AG04450 (cell line): ENCODE measurements at places on chromosomes 4 and X.
A peak's percentile ranks its signal among the peaks of the same experiment; 100 is the strongest.

DNA sequence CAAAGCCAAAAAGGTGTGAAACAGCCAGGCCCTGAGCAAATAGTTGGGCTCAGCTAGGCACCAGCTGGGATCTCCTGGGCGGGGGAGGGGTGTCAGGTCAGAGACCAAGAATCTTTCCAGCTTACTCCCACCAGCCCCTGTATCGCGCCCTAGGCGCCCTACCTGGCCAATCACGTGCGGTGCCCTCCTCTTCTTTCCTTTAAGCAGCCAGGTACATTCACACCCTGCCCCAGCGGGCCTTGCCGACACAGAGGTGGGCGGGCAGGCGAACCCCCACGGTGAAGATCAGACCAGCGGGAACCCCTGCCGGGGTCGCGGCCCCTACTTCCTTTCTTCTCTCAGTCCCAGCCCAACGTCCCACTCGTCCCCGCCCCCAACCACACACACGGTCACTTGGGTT lies 9.1 kb downstream of the ARHGAP36 start:
- DNase-seq, result no peak

DNA sequence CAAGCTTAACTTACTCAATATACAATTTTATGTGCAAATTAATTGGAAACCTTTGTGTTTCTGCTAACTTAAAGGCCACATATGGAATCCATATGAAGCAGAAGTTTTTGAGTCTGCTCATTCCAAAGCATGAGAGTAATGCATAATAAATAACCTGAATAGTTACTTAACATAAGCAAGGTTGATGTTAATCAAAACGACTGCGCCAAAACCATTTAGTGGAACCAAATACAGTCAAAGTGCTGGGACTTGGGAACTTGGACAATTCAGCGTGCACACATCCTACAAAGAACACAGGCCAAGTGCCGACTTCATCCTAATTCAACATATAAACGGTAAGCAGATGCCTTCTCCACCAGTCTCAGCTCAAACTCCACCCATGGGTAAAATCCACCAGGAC lies 17.0 kb downstream of the TSPAN5 start:
- DNase-seq, result no peak

DNA sequence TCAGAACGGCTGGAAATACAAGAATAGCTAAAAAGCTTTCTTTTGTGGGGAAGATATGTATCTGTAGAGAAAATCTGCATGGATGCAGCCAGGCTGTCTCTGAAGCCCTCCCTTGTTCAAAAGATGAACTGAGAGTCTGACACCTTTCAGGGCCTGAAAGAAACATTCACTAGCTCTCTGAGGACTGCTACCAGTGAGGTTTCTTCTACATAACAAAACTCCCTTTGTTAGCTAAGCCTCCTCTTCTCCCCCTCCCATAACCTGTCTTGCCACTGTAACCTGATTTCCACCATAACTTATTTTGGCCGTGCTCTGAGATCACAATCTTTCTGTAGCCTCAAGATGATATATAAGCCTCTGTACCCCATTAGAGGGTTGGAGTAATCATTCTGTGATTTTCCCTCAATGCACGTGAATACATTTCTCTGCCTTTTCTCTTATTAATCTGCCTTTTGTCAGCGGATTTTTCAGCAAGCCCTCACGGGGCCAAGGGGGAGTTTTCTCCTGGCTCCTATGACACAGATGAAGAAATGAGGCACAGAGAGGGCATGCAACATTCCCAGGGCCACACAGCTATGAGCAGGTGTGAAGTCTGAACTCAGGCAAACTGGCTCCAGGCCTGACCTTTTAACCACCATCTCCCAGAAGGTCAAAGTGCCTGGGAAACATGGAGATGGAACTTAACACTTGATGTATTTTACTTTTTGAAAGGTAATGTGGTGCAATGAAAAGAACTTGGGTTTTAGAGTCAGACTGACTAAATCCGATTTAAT lies 161.6 kb upstream of the PRDX4 start:
- no peak for DNase-seq

DNA sequence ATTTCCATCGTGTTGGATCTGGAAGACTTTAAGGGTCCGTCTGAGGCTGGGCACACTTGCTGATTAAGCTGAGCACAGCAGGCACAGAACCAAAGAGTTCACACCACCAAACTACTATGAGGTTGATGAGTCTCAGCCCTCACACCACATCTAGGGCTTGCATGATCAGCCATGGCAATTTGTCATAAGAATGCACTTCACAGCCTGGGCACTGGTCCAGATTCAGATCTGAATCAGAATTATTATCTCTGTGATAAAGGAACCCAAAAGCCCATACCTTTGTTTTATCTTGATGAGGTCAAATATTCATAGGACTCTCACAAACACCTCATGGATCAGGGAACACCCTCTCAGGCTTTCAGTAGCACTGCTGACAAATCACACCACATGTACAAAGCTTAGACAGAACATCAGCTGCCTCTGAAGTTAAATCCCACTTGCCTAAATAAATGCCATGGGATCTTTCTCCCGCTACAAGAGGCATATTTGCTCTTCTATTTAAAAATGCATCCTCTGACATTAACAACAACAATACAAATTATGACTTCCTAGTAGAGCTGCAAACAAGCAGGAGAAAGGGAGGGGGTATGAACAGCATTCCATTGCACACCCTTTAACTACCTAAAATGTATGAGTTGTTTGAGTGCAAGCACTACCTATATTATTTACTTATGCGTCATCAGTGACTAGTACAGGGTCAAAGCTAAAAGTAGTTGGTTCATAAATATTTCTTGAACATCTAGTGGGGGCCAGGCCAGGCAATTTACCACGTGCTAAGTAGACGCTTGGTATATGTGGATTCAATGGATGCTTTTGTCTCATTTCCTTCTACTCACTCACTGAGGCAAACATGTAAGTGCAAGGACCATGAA lies 186.3 kb upstream of the FGF13 start:
- no peak for DNase-seq

DNA sequence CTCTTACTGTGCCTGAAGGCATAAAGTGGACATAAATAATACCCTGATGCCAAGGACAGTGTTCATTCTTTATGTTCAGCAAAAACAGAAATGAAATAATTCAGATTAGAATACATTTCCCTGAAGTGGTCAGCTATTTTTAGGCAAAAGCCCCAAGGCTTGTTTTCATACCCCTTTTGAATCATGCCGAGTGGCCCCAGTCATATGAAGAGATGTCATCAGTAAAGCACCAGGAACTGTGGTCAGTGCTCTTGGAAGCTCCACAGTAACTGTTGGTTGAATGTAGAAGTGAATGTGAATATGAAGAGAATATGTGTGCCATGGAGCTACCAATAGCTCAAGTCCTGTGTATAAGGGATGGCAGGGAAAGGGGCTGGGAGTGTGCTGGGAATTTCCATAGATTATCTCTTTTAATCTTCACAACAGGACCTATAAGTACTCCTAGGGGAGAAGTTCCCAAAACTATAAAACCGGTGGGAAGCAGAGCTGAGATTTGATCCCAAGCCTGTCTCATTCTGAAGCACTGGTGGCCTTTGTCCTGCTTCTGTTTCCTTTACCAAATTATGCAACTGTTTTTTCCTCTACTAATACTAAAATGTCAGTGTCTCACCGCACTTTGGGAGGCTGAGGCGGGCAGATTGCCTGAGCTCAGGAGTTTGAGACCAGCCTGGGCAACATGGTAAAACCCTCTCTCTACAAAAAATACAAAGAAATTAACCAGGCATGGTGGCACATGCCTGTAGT lies 52.6 kb downstream of the FNIP2 start:
- no peak for DNase-seq

- DNase-seq, result no peak
Measured at GRCh38 chr4:77050962-77051361, 24.8 kb downstream of the CCNI start.

- no peak for DNase-seq
Measured at GRCh38 chrX:7091923-7092322, 55.6 kb upstream of the STS start.

- DNase-seq, result peak; percentile 50
Measured at GRCh38 chr4:145130788-145131399, 32.8 kb downstream of the ABCE1 start.

DNA sequence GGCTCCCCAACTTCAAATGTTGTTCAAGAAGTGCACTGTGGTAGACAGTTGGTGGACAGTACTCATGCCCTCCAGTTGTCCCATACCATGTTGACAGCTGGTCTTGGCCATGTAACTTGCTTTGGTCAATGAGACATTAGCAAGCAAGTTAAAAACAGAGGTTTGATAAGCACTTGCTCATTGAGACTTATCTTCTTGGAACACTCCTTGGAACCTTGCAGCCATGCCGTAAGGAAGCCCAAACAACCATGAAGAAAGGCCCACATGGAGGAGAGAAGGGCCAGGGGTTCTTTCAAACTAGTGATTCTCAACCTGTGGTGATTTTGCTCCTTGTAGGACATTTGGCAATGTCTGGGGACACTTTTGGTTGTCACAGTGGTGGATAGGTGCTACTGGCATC lies 2.6 kb upstream of the PRPS2 start:
- no peak for DNase-seq
